Fibroblast of skin of right biceps (primary cell): ENCODE measurements at places on chromosomes 16 and 17.

GRCh38 chr16:66844342-66845079 is at the start of gene CA7:
Gene CA7, plus strand, starts transcription at chr16:66844414. Its CDS starts 74 bp downstream, at chr16:66844488.
- no peak for DNase-seq

DNA sequence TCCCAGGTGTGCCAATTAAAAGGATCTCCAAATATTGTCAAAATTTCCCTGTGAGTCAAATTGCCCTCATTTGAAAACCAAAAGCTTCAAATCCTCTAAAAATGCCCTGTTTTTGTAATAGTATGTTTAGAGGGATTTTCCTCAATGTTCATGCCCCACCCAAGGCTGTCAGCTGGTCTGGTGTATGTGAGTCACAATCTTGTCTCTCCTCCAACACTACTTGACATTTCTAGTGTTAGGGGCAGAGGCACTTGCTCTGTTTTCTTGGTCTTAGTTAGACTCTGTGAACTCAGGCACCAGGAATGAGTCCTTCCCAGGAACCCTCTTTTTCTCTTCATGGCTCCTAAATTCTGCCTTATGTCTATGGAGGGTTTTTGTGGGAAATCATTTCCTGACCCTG is 634.8 kb downstream of the KCNJ2 start:
- no peak for DNase-seq

GRCh38 chr16:72939247-72939646 is 108.7 kb downstream of the ZFHX3 start:
- peak; percentile 57 for DNase-seq

- no peak for DNase-seq
These were observed 17.1 kb upstream of the RHOT1 start for GRCh38 chr17:32124985-32125847.

GRCh38 chr16:88208112-88208511 is 174.6 kb upstream of the ZNF469 start:
- DNase-seq: no peak

DNA sequence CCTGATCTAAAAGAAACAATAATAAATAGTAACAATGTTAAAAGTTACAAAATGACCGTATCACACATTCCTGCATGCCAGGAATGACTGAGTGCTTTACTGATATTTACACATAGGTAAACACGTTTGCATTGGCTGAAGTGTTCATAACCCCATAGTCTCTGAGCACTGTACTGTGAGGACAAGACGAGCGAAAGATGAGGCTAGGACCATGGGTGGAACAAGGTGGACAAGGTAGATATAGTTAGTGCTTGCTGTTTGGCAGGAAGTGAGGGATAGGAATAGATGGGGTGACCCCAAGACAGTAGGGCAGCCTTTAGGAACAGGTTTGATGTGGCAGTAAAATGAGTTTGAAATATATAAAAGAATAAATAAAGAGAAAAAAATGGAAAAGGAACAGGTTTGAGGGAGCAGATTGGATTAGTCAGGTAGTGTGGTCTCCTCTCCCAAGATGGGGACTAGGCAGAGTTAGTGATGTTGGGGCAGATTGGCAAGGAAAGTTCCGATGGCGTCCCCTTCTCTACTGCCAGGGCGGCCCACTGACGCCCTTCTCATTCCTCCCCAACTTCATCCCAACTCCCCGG is 452 bp upstream of the E2F4 start:
- no peak for DNase-seq

GRCh38 chr17:47959825-47960655 is 2.4 kb upstream of the PRR15L start:
- DNase-seq: no peak

GRCh38 chr17:77742579-77742978 is 215.9 kb upstream of the TNRC6C start:
- no peak for DNase-seq

DNA sequence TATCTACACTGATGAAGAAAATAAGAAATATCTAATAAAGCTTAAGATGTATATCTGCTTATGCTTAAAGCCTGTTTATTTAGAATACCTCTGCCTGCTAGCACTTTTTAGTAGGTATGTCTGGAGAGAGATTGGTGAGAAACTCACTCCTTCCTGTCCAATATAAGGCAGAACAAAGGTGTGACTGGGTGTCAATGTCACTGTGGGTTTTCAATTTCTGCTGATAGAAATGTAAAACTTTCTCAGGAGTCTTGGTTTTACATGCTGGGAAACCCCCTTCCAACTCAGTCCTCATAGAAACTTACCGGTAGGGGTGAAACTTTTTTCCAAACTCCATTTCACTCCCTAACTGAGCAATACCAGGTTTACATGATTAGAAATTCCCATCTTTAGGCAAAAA is 17.8 kb upstream of the MPHOSPH6 start:
- DNase-seq: no peak

DNA sequence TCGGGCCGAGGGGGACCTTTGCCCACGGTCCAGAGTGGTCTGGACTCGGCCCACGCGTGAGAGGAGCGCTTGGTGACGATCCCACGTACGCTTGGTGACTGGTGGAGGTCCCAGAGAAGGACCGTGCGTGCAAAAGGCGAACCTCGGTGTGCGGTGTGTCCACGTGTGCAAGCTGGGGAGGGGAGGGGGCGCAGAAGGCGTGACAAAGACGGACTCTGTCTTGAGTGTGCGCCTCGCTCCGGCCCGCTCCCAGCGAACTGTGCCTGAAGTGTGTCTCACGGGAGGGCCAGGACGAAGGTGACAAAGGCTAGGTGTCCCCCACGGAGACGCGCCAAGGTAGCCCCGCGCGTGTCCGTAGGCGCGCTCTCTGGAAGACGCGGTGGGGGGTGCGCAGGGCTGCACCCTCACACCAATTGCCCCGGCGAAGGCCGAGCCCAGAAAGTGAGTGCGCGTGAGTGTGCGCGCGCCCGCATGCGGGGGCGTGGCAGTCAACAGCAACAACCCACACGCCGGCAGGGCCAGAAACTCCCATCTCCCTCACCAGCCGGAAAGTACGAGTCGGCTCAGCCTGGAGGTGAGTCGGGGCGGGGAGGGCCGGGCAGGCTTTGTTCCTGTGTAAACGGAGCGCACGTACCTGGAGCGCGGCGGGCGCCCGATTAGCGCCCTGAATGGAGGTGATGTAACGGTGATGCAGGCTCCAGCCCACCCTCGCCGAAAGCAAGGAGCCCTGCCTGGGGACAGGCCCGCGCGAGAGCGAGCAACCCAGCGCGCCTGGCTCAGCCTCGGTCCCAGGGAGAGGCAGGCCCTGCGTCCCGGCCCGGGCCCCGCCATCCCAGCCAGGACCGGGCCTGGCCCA is at the start of gene GPRC5C:
GPRC5C (plus strand) TSS at position 521 of the 856 bp plus-strand sequence. CDS start 7,689 bp downstream, outside the sequence.
- DNase-seq: peak; percentile 25

DNA sequence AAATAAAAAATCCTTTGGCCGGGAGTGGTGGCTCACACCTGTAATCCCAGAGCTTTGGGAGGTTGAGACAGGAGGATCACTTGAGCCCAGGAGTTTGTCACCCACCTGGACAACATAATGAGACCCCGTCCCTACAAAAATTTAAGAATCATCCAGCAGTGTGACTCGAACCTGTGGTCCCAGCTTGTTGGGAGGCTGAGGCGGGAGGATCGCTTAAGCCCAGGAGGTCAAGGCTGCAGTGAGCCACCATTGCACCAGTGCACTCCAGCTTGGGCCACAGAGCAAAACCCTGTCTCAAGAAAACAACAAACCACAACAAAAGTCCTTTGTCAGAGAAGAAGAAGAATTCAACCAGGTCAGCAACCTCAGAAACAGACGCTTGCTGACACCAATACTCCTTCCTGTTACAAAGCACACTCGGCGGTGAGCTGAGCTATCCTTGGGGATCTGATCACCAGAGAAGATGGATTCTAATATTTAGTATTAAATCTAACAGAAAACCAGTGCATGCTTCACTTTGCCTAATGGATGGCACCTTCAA is 12.9 kb upstream of the PVALEF start:
- DNase-seq: no peak

DNA sequence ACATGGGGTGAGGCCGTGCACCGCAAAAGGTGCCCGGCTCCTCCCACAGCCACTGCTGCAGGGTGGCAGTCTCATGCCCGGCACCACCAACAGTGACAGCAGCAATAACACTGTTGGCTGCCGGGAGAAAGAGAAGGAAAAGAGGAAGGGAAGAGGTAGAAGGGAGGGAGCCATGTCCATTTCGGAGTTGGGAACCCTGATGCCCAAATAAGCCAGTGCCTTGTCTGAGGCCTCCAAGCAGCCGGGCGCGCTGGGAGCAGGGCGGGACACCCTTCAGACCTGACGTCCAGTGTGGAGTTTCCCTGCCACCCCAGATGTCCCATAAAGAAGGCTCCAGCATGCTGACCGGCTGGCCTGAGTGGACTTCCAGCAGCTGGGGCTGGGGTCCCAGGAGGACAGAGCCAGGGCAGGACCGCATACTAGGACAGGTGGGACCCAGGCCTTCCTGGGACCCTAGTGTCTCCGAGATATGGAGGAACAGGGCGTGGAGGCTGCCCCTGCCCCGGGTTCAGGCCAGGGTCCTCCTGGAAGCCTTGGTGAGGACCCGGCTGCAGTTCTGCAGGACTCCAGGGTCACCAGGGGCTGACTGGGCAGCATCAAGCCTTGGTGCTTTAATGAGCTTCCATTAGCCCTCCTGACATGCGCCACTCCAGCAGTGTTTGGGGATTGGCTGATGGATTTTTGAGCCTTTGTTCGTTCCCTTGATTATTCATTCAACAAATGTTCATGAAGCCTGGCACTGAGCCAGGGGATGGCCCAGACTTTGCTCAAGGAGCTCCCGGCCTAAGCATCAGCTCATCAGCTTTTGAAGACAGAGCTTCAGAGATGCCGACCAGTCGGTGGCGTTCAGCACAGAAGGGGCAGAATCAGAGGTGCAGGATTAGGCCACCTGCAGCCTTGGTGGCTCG is 223.6 kb upstream of the CIBAR2 start:
- DNase-seq: peak; percentile 55

- DNase-seq: peak; percentile 83
These were observed 74.2 kb downstream of the CPPED1 start for GRCh38 chr16:12729448-12729847.

DNA sequence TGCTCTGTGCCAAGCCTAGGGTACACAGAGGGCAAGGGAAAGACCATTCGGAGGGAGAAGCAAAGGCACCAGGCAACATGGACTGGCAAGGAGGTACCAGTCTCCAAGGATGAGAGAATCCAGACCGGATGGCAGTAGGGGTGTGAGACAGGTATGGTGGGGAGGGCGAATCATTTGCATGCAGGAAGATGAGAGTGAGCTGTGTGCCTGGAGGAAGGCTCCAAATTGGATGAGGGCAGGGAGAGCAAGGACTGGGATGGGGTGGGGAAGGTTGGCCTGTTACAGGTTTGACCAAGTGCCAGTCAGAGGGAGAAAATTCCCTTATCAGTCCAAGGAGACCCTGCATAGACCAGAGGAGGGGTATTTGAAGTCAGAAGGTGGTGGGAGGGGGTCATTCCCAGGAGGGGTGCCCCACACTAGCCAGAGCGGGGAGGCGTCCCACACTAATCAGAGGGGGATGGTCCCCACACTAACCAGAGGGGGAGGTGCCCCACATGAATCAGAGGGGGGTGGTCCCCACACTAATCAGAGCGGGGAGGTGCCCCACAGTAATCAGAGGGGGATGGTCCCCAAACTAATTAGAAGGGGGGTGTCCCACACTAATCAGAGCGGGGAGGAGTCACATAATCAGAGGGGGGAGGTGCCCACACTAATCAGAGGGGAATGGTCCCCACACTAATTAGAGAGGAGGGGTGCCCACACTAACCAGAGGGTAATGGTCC is 737 bp downstream of the CANT1 start:
- DNase-seq: no peak

GRCh38 chr16:59758848-59759247 is 1024.7 kb upstream of the GOT2 start:
- DNase-seq: peak; percentile 10

DNA sequence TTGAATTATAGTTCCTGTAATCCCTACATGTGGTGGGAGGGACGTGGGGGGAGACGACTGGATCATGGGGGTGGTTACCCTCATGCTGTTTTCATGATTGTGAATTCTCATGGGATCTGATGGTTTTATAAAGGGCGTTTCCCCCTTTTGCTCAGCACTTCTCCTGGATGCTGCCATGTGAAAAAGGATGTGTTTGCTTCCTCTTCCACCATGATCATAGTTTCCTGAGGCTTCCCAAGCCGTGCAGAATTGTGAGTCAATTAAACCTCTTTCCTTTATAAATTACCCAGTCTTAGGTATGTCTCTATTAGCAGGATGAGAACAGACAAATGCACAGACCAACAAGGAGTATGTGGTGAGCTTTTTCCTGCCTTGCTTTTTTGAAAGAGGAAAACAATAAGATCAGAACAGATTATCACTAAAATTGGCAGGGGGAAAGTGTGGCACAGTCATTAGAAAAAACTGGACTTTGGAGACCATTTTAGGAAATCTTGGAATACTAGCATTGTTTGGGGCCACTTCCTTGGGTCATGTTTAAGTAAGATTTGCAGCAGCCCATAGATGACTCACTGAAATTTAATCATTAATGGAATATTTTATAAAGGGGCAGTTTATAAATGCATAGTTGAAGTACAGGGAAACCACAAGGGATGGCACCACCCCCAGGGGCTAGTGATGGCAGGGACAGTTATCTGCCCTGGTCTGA is 352.8 kb downstream of the CDH13 start:
- DNase-seq: no peak
